ENCODE measurements at places on chromosomes 2 and 18. TPM values are rescaled to one million over a fixed set of nuclear protein-coding genes. Genes with fewer than 3 reads are reported as not detected.

The GKN2 gene
- not detected for total RNA-seq

- DNase-seq: no peak
Measured at GRCh38 chr2:206480620-206481019, 37.3 kb downstream of the ADAM23 start.

DNA sequence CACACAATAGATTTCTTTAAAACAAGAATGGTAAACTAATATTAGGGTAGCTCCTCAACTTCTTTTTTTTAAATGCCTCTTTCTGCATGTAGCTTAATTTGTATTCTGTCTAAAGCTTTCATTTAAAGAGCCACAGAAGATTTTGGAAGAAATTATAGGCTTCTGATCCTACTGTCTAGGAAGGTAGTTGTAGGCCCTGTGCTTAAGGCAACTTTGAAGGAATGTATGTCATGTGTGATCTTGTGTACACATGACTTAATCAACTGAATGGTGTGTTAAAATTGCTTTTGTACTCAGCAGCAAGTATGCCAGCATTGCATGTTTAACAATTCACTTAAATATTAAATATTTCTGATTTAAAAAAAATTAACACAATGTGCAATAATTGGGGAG is 51.5 kb upstream of the LYPD6 start:
- no peak for DNase-seq

- DNase-seq: peak; percentile 1
Measured at GRCh38 chr2:13481201-13481600, 764.5 kb downstream of the TRIB2 start.

GRCh38 chr2:217512259-217512658 is 490.5 kb downstream of the TNS1 start:
- peak; percentile 58 for DNase-seq

GRCh38 chr2:100592226-100592625 is 29.4 kb downstream of the PDCL3 start:
- DNase-seq: peak; percentile 26

DNA sequence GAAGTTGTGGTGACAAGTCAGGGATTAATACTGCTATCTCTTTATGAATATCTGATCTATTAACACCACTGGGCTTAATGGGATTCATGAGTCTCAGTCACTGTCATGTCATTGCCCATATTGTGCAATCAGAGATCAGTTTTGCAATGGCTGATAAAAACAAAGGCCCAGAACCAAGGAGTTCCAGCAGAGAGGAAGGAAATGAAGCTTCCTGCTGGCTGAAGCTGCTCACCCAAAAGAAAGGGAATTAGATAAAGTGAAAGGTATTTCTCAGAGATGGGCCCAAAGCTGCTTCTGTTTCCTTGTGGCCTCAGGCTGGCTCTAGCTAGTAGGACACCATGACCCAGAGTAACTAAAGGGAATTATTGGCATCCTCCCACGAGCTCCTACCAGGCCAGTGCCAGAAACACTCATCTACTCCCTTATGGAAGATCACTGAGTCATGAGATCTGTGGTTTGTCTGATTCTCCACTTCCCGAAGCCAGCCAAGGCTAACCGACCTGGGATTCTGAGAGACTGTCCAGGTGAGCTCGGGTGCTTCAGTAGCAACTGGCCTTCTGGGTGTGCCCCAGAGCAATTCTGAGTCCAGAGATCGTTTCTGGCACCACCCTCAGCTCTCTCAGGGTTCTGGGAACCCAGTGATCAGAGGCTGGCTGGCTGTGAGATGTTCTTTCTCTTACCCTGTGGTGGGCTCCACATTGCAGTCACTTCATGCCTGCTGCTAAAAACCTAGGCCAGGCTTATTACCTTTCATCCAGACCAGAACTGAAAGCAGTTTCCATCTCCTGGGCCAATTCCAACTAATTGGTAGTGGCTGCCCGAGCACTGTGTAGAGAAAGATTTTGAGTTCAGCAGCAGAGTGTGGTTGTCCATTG is 129.5 kb upstream of the PELI1 start:
- DNase-seq: peak; percentile 96

GRCh38 chr2:40256649-40257048 is 195.2 kb downstream of the SLC8A1 start:
- DNase-seq: peak; percentile 33

- DNase-seq: peak; percentile 82
Measured at GRCh38 chr2:39642051-39642718, 23.5 kb upstream of the TMEM178A start.
